ENCODE measurements at places on chromosomes 16 and 17.

DNA sequence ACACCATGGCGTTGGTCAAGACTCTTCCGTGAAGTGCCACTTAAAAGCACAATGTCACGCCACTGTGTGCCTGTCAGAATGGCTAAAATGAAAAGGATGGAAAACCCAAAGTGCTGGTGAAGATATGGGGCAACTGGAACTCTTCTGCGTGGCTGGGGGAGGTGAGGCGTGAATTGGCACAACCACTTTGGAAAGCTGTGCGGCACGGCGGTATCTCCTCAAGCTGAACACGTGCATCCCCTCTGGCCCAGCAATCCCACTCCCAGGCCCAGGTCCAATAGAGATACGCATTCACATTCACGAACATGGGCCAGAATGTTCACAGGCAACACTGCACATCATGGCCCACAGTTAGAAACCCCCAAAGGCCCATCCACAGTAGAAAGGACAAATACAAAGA lies 8.9 kb downstream of the DUSP3 start:
- H3K27ac ChIP-seq, result no peak overlapping the region
- no peaks in the 10 kb centered on the region for H3K36me3 ChIP-seq
- H3K4me3 ChIP-seq, result no peak overlapping the region
- no peaks in the 10 kb centered on the region for H3K27me3 ChIP-seq
- no peaks in the 10 kb centered on the region for H3K4me1 ChIP-seq

GRCh38 chr16:4426722-4427372 lies 1.2 kb downstream of the DNAJA3 start:
- peak overlapping the region; percentile 98 for H3K27ac ChIP-seq
- peaks cover 5% of the 10 kb centered on the region for H3K36me3 ChIP-seq
- no peak for DNase-seq

GRCh38 chr16:2482708-2483534 lies 8.0 kb downstream of the TBC1D24 start:
- H3K27ac ChIP-seq, result no peak overlapping the region
- H3K36me3 ChIP-seq, result no peaks in the 10 kb centered on the region
- no peak for DNase-seq
- H3K4me1 ChIP-seq, result peaks cover 14% of the 10 kb centered on the region

DNA sequence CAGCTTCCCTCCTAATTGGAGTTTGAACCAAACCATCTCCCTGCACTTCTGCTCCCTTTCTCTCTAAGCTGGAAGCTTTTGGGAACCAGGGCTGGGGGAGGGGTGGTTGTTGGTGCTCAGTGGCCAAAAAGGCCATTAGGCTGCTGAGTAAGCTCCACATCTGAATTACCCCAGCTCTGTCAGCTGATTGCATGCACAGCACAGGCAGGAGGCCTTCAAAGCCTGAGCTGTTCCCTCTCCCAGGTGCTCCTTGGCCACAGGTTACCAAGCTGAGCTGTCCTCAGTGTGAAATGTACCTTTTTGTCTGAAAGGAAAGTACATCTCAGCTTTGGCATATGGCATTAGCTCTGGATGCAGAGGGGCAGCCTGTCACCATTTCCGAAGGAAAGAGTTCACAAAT lies 6.2 kb upstream of the TBKBP1 start:
- no peak overlapping the region for H3K27ac ChIP-seq
- H3K4me3 ChIP-seq, result no peak overlapping the region
- H3K4me1 ChIP-seq, result peaks cover 4% of the 10 kb centered on the region
- no peaks in the 10 kb centered on the region for H3K27me3 ChIP-seq
- DNase-seq, result no peak

DNA sequence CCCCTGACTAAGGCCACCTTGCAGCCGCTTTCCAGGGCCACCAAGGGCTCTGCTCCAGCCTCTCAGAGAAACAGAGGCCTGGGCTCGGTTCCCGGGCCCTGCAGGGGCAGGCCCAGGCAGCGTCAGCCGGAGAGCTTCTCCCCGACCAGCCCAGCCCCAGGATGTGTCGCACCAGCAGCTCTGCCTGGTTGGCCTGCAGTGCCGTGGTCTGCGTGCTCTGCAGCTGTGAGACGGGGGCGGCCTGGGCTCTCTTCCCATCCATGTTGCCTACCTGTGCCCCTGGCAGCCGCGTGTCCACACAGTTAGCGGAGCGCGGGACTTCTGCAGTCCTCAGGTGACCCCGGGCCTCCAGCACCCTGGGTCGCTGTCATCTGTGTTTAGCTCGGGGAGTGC lies 4.8 kb downstream of the IGFALS start:
- no peak overlapping the region for H3K4me3 ChIP-seq
- no peaks in the 10 kb centered on the region for H3K27me3 ChIP-seq
- H3K4me1 ChIP-seq, result peaks cover 18% of the 10 kb centered on the region
- no peak for DNase-seq

- H3K27me3 ChIP-seq, result no peaks in the 10 kb centered on the region
- H3K4me1 ChIP-seq, result no peaks in the 10 kb centered on the region
- DNase-seq, result no peak
- H3K27ac ChIP-seq, result no peak overlapping the region
Observed at GRCh38 chr16:85075236-85075924, 36.9 kb downstream of the CIBAR2 start.

GRCh38 chr16:72910381-72910780 lies 137.5 kb downstream of the ZFHX3 start:
- H3K4me1 ChIP-seq, result no peaks in the 10 kb centered on the region
- H3K27ac ChIP-seq, result no peak overlapping the region
- no peaks in the 10 kb centered on the region for H3K27me3 ChIP-seq
- DNase-seq, result no peak
- no peak overlapping the region for H3K4me3 ChIP-seq

DNA sequence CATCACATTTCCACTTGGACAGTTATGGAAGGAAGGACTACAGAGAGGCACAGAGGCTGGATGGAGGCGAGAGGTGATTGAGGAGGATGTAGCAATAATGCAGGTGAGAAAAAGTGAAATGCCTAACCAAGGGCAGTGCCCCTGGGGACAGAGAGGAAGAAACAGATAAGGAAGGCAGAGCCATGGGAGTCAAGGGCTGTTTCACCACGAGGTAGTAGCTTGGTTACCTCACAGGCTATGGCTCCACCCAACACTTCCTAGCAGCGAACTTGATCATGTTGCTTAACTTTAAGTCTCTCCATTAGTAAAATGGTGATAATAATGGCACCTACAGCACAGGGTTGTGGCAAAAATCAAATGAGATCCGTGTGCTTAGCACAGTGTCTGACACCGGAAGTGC lies 83.9 kb downstream of the YPEL2 start:
- H3K36me3 ChIP-seq, result no peaks in the 10 kb centered on the region
- no peak overlapping the region for H3K27ac ChIP-seq
- no peak for DNase-seq

DNA sequence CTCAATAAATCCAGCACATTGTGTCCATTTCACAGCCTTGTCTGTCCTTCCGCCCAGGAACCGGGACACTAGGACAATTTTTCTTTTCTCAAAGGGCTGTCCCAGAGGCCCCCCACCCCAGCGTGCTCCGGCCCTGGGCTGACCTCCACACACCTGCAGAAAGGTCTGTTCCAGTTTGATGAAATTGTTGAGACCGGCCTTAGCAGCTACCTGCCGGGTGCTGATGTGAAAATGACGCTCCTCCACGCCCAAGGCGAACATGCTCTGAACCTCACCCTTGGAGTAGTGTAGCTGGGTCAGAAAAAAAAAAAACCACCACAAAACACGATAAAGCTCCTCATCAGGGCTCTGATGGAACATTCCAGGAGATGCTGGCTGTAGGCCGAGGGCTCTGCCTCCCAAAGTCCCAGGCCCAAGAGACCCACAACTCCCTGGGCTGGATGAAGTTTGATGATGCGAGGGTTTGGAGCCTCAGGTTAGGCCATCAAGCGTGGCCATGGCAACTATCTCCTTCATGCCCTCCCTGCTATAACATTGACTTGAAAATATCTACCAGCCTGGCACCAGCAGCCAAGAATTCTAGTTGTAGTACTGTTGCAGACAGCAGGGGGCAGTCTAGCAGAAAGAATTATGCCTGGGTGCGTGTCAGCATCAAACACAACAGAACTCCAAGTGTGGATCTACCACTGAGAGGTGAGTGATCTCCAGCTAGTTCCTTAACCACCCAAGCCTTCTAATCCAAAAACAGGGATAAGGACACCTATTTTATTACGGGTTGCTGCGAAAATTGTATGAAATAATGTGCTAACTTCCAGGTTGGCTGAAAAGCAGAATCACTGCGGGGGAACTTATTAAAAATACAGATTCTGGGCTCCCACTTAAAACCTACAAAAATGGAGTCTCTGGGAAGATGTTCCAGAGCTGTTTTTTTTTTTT lies 62.1 kb downstream of the RMI2 start:
- no peak overlapping the region for H3K4me3 ChIP-seq
- no peaks in the 10 kb centered on the region for H3K36me3 ChIP-seq
- DNase-seq, result peak; percentile 35
- H3K27ac ChIP-seq, result no peak overlapping the region

DNA sequence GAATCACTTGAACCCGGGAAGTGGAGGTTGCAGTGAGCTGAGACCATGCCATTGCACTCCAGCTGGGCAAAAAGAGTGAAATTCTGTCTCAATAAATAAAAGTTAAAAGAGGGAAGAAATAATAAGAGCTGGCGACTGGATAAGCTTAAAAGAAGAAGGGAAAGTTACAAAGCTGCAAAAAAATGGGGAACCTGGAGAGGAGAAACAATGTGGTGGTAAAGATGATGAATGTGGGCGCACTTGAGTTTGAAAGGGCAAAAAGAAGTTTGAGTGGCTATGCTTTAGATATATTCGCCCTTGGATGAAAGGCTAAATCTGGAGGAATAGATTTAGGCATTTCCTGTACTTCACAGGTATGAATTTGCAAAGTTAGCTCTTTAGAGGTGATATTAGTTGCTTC lies 53.0 kb upstream of the YPEL2 start:
- DNase-seq, result no peak
- H3K27ac ChIP-seq, result no peak overlapping the region
- H3K4me1 ChIP-seq, result no peaks in the 10 kb centered on the region
- H3K4me3 ChIP-seq, result no peak overlapping the region
- H3K27me3 ChIP-seq, result no peaks in the 10 kb centered on the region

DNA sequence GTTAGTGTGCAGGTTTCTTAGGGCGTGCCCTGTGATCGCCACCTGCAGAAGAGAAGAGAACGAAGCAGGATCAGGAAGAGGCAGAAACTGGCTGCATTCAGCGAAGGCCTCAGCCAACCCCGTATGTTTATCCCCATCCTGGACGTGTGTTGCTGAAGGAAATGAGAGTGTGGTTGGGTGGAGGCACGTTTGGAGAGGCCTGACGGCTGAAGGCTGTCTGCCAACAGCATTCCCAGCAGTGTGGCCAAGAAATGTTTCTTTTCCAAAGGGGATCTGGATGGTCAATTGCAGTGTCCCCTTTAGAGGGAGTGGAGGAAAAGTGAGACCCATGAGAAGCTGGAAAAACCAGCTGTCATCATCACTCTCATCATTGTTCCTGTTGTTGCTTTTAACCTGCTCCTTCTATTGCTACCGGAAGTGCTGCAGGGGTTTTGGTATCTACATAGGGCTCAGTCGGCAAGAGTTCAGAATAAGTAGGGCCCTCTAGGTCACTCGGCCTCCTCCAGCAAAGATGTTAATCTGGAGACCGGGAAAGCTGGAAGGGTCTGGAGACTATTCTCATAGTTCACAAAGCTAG lies 46.5 kb upstream of the SLC47A1 start:
- DNase-seq, result no peak
- no peaks in the 10 kb centered on the region for H3K4me1 ChIP-seq
- no peak overlapping the region for H3K27ac ChIP-seq
- H3K27me3 ChIP-seq, result no peaks in the 10 kb centered on the region
- no peak overlapping the region for H3K4me3 ChIP-seq

GRCh38 chr16:692356-693108 lies 2.3 kb upstream of the WDR24 start:
- peaks cover 28% of the 10 kb centered on the region for H3K4me1 ChIP-seq
- no peaks in the 10 kb centered on the region for H3K27me3 ChIP-seq
- H3K4me3 ChIP-seq, result no peak overlapping the region
- no peak overlapping the region for H3K27ac ChIP-seq
- no peaks in the 10 kb centered on the region for H3K36me3 ChIP-seq

GRCh38 chr17:1939981-1940809 lies 84.9 kb downstream of the RTN4RL1 start:
- no peaks in the 10 kb centered on the region for H3K4me1 ChIP-seq

DNA sequence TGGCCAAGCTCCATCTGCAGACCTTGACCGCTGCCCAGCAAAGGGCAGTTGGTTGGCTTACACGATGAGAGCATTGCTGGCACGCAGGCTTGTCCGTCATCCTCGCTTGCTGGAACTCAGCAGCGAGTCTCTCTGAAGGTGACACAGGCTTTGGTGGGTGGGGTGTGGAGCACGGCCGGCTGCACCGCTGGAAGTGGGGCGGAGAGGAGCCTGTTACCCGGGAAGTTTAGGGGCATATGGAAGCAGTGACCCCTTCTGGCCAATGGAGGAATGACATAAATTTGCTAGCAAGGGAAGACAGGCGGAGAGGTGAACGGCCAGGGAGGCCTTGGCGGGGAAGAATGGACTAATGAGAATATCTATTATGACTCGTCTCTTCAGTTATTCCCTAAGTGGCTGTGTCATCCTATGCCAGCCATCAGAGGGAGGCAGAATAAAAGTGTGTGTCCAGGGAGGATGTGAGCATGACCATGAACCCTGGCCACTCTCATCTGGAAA lies 65.9 kb upstream of the SDK2 start:
- H3K4me1 ChIP-seq, result peaks cover 10% of the 10 kb centered on the region
- H3K27ac ChIP-seq, result no peak overlapping the region
- H3K36me3 ChIP-seq, result no peaks in the 10 kb centered on the region
- DNase-seq, result peak; percentile 26
- no peak overlapping the region for H3K4me3 ChIP-seq
- H3K27me3 ChIP-seq, result no peaks in the 10 kb centered on the region

DNA sequence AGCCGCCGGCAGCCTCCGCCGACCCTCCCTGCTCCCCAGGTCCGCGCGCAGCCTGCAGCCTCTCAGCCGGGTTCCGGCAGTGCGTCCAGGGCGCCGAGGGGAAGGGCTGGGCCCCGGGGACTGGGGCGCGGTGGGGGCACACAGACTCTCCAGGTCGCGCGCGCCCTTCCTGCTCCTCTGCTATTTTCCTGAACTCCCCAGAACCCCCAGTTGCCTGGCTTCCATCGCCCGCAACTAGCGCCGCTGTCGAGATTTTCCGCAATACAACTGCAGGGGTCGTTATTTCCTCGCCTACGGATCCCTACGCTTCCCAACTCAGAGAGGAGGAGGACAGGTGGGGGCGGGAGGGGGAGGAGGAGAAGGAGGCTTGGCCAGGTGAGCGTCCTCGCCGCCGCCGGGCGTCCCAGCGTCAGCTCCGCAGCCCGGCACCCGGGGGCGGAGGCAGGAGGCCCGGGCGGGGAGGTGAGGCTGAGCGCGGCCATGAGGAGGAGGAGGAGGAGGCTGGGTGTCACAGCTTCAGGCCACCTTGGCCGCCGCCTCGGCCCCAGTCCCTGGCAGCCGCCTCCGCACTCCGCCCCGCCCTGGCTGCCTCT lies at the start of gene CA10:
TSS of gene CA10 (minus strand) at position 265 of the 593 bp plus-strand sequence.
- H3K27me3 ChIP-seq, result peaks cover 6% of the 10 kb centered on the region
- no peak for DNase-seq
- H3K4me3 ChIP-seq, result no peak within 1 kb of the TSS
- no peak within 1 kb of the TSS for H3K27ac ChIP-seq

- H3K27me3 ChIP-seq, result no peaks in the 10 kb centered on the region
- no peaks in the 10 kb centered on the region for H3K4me1 ChIP-seq
- no peaks in the 10 kb centered on the region for H3K36me3 ChIP-seq
- H3K27ac ChIP-seq, result no peak overlapping the region
- H3K4me3 ChIP-seq, result no peak overlapping the region
Observed at GRCh38 chr16:73956587-73957494, 339.8 kb upstream of the PSMD7 start.

Measured in CD8-positive, alpha-beta memory T cell (primary cell).